ENCODE measurements at places on chromosomes 2 and 18.

GRCh38 chr2:197164141-197164754 lies 146.3 kb downstream of the ANKRD44 start:
- DNase-seq = no peak

GRCh38 chr2:180077295-180077906 lies 70.3 kb upstream of the CWC22 start:
- DNase-seq = peak; percentile 3

- no peak for DNase-seq
Observed at GRCh38 chr18:57008001-57008686, 138.7 kb upstream of the BOD1L2 start.

GRCh38 chr2:241842620-241843211 lies 16.0 kb downstream of the PDCD1 start:
- DNase-seq = no peak

DNA sequence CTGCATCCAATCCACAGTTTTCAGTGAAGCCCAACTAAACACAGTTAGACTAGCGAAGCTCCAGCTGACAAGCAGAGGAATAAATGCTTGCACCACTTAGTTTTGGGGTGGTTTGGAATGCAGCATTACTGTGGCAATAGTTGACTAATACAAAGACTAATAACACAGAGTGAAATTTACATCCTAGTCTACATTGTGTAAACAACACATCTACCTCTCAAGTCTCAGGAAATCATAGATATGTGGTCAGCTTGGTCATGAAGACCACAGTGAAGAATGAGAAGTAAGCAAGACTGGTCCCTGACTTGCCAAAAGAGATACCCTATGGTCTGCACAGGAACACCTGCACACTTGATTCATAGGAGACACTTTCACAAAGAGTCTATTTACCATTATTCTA lies 155.1 kb upstream of the TANK start:
- DNase-seq = no peak

GRCh38 chr2:29159125-29159524 lies 43.9 kb downstream of the CLIP4 start:
- DNase-seq = no peak

DNA sequence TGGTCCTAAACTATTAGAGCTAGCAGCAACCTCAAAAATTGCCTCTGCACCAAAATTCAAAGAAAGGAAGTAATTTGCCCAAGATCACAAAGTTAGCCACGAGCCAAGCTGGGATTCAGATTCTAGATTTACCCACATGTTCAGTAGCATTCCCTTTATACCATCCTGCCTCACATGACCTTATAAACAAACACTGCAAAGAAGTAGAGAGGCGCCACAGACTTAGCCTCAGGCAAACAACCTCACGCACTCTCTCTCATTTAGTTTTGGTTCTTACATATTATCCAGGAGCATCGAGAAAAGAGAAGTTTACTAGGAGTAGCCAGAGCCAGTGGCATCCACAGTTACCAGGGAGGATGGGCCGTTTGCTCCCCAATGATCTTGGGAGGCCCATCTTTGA lies 226.6 kb downstream of the OSR1 start:
- no peak for DNase-seq

DNA sequence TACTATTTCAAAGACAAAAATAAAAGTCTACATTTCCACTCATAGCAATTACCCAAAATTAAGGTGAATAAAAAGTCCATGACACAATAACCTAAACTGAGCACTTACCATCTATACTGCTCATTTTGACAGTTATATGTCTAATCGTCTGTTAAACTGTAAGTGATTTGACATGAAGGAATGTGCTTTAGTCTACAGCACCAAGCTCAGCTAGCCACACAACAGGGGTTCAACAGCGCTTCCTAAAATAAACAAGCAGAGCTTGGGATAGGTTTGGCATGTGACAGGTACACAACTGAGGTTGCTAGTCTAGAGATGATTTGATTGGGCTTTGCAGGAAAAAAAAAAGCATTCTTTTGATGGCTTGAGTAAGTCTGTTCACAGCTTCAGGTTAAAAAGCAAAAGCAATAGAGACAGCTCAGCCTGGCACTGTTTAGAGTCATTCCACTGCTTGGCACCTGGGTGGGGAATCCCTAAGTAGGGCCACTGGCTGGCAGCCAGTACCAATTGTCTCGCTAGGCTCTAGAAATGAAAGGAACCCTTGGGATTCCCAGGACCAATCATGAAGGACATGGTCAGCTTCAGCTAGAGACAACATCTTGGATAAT lies 78.6 kb downstream of the BARD1 start:
- DNase-seq = no peak

- DNase-seq = no peak
Observed at GRCh38 chr2:10873790-10874437, 37.8 kb upstream of the KCNF1 start.

DNA sequence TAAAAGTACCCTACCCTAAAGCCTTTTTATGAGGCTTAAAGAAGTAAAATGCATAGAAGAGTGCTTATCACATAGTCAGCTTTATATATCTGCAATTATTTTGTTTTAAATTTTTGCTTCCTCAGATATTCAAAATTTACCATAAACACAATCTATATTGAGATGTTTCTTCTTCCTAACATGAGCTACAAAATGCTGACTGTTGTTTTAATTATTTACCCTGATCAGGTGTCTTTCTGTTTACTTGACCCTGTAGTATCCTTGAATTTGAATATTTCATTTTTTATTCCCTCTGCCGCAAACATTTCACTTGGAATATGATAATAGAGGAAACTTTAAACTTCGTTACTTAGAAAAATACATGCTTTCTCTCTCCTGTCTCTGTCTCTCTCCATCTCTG lies 147.9 kb downstream of the TMX3 start:
- no peak for DNase-seq

DNA sequence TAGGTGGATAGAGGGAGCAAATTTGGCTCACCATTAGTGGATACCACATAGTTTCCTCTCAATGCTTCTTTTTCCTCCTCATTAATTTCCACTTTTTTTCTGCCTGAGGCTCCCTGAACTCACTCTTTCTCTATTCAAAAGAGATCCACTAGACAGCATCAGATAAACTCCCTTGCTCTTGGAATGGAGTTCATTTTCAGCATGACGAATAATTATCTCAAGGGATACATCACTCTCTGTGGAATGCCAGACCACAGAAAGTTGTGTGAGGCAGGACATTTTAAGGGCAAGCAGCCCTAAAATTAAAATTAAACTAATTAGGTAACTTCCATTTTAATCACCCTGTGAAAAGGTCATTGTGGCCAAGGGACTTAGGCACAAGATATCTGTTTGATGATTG lies 1920.1 kb upstream of the CELF4 start:
- DNase-seq = no peak

DNA sequence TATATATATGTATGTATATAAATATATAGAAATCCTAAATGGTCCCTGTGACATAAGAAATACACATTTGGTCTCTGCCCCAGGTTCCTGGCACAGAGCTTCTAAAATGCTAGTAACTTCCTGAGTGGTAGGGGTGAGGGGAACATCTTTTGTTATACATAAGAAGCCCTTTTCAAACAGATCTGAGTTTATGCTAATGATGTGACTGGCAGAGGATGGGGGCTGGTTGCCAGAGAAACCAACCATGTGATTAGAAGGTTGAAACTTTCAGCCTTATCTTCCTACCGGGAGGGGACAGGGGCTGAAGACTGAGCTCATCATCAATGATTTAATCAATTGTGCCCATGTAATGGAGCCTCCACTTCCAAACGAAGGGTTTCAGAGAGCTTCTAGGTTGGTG lies 16.3 kb downstream of the MFSD2B start:
- DNase-seq = no peak

DNA sequence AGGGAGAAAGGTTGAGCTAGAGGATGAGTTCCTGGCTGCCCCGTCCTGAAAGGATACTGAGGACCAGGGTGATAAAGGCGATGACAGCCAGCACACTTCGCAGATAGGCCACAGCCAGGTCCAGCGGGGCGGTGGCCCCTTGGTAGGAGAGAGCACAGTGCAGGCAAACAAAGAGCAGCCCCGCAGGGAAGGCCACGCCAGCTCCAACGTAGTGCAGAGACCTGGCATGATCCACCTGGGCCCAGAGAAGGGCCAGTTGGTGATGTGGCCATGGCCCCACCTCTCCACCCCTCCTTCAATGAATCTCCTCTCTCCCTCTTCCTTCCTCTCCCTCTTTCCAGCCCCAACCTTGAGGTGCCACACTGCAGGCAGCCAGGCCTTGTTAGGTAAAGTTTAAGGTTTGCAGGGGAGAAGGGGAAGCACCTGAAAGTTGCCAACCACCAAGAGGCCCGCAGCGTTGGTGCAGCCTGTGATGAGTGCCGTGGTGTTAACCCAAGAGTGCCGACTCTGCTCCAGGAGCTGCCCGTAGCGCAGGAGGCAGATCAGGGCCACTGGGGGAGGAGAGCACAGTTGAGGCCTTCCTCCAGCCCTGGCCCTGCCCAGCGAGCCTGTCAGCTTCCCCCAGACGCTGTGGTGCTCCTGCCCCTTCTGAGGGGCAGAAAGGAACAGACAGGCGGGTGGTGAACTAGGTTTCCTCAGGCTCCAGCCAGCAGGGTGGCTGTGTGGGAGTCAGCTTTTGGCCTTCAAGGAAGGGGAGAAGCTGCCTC lies 2.8 kb downstream of the TMEM150A start:
- no peak for DNase-seq
